ENCODE measurements at places on chromosomes 1 and 21. TPM values are rescaled to one million over a fixed set of nuclear protein-coding genes. Genes with fewer than 3 reads are reported as not detected.

GJA4 gene
- total RNA-seq, result 42.2 TPM

CR1L gene
- total RNA-seq, result not detected

GPR3 gene
- total RNA-seq, result 1.1 TPM

CELSR2 gene
- total RNA-seq, result 38.7 TPM

SYDE2 gene
- total RNA-seq, result 24.2 TPM

LCE1F gene
- total RNA-seq, result not detected

CNR2 gene
- not detected for total RNA-seq

ASTN1 gene
- total RNA-seq, result 0.72 TPM

CD5L gene
- not detected for total RNA-seq

PTGFRN gene
- total RNA-seq, result 42.9 TPM

NUP210L gene
- total RNA-seq, result 0.05 TPM

PHC2 gene
- 135 TPM for total RNA-seq

DNA sequence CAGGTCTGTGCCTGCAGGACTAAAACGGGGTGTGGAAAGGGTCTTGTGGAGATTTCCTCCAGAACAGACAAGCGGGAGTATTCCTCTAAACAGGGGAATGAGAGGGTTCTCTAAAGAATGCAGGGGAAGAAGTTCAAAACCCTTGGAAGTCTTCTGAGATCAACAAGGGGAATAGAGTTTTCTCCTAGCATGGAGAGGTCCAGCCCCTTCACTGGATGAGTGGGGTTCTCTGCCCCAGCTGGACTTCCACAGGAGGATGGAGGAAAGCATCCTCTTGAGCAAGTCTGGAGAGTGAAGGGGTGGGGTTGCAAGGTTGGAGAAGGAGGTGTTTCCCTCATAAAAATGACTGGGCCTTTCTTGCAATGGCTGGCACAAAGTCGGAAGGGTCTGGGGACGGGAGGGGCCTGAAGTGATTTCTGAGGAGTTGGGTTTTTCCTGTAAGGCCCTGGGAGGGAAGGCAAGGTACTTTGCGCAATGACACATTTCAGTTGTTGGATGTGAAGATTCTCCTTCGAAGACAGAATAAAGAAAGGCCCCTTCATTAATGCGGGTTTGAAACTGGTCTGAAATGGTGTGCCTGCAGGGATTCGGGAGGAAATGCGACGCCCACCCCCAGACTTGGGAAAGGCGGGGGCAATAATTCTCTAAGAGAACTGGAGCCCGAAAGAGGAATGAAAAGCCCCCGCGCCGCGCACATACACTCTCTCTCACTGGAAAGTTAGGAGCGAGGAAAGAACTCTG lies 884 bp downstream of the SPATA6 start:
- DNase-seq, result no peak
- H3K36me3 ChIP-seq, result no peaks in the 10 kb centered on the region
- H3K27ac ChIP-seq, result peak overlapping the region; percentile 93
- peak overlapping the region; percentile 87 for H3K4me3 ChIP-seq

- no peak for DNase-seq
- peaks cover 11% of the 10 kb centered on the region for H3K36me3 ChIP-seq
- H3K4me3 ChIP-seq, result no peak overlapping the region
- H3K4me1 ChIP-seq, result no peaks in the 10 kb centered on the region
These were observed 43.6 kb upstream of the IFFO2 start for GRCh38 chr1:19000065-19000464.

GRCh38 chr1:71610476-71610875 lies 529.6 kb upstream of the ZRANB2 start:
- no peak overlapping the region for H3K4me3 ChIP-seq
- no peaks in the 10 kb centered on the region for H3K4me1 ChIP-seq
- H3K27ac ChIP-seq, result no peak overlapping the region
- DNase-seq, result no peak
- H3K36me3 ChIP-seq, result no peaks in the 10 kb centered on the region

GRCh38 chr1:12580054-12580887 lies 37.7 kb downstream of the DHRS3 start:
- H3K27me3 ChIP-seq, result no peaks in the 10 kb centered on the region
- peaks cover 25% of the 10 kb centered on the region for H3K36me3 ChIP-seq
- no peak for DNase-seq

GRCh38 chr21:46021978-46022544 lies 40.5 kb downstream of the COL6A1 start:
- H3K4me3 ChIP-seq, result no peak overlapping the region
- peaks cover 7% of the 10 kb centered on the region for H3K27me3 ChIP-seq
- DNase-seq, result no peak
- peaks cover 22% of the 10 kb centered on the region for H3K4me1 ChIP-seq

DNA sequence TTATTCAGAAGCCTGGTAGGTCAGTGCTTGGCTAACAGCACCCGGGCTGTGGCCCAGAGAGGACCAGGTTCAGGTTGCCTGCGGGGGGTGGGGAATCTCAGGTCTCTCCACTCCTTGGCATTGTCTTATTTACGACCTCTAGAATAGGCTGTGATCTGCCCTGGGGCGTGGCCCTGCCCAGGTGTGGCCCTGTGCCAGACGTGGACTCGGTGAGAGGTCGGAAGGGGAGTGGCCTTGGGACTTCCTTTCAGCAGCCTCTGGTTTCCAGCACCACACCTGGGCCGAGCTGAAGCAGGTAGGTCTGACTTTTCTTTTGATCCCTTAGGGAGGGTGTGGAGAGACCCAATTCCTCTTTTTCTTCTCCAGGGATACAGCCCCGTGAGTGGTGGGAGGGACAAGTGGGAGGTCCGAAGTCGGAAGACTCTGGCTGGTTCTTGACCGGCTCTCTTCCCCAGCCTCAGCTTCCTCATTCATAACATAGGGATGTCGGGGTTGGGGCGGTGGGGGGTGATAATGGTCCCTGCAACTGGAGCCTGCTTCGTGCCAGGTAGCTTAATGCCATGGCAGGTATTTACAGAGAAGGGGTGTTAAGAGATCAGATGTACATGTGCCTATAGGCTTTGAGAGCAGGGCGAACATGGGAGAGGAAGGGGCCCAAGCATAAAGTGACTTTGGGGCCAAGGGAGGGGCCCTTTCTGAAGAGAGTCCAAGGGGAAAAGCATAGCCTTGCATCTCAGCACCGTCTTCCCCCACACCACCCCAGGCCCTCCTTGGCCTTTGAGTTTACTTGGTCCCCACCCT lies 16.5 kb downstream of the ACOT11 start:
- no peaks in the 10 kb centered on the region for H3K4me1 ChIP-seq
- DNase-seq, result no peak
- H3K27ac ChIP-seq, result no peak overlapping the region
- H3K27me3 ChIP-seq, result peaks cover 10% of the 10 kb centered on the region
- no peak overlapping the region for H3K4me3 ChIP-seq

- H3K36me3 ChIP-seq, result no peaks in the 10 kb centered on the region
- H3K27me3 ChIP-seq, result no peaks in the 10 kb centered on the region
- no peaks in the 10 kb centered on the region for H3K4me1 ChIP-seq
- DNase-seq, result no peak
- H3K4me3 ChIP-seq, result no peak overlapping the region
- H3K27ac ChIP-seq, result no peak overlapping the region
These were observed 1046.7 kb upstream of the B3GALT2 start for GRCh38 chr1:194233069-194233468.

DNA sequence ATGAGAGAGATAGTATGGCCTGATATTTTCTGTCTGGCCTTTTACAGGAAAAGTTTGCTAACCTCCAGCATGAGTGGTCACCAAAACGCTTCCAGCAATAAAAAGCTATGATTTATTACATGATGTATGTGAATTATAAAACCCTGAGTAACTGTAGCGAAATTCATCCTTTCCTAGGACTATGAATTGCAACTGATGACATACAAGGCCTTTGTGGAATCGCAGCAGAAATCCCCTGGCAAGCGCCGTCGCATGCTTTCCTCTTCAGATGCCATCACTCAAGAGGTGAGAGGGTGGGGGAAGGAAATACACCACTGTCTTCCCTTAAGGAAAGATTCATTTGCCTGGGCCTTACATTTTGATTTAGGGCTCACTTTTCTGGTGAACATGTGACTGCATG lies 117.9 kb downstream of the MACF1 start:
- no peak for DNase-seq
- no peaks in the 10 kb centered on the region for H3K4me1 ChIP-seq
- H3K4me3 ChIP-seq, result no peak overlapping the region
- H3K36me3 ChIP-seq, result peaks cover 19% of the 10 kb centered on the region

DNA sequence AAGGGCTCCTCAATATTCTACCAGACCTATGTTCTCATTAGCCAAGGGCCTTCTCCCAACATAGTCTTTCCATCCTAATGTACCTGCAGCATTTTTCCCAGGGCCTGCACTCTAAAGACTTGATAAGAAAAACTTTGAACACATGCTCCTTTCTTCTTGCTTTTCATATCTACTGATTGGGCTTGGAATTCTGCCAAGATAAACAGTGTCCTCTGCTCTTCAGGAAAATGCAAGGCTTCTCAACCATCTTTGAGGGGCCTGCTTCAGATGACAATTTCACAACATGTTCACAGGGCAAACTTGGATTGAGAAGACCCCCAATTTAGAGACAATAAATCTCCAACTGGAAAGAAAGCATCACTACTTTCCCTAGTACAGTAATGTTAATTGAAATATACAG lies 25.8 kb upstream of the PPT1 start:
- no peaks in the 10 kb centered on the region for H3K36me3 ChIP-seq
- H3K4me3 ChIP-seq, result no peak overlapping the region
- no peak for DNase-seq
- H3K27me3 ChIP-seq, result peaks cover 12% of the 10 kb centered on the region
- H3K27ac ChIP-seq, result no peak overlapping the region
- no peaks in the 10 kb centered on the region for H3K4me1 ChIP-seq

- H3K27me3 ChIP-seq, result peaks cover 5% of the 10 kb centered on the region
- no peaks in the 10 kb centered on the region for H3K4me1 ChIP-seq
- H3K4me3 ChIP-seq, result no peak overlapping the region
These were observed 95.1 kb upstream of the OLIG2 start for GRCh38 chr21:32930673-32931072.

DNA sequence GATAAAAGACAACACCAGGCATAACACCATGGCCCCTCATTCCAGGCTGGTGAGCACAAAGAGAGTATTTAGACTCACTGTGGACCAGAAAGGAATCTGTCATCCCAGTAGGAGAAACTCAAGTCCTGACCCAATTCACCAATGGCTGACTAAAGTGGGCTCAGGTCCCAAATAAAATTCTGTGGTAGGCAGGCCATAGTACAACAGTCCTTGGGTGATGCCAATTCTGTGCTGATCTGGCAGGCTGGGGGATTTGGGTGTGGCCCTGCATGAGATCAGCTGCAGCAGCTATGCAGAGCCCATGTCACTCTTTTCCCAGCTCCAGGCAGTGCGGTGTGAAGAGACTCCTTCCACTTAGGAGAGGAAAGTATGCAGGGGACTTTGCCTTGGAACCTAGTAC lies 245.1 kb downstream of the LBR start:
- H3K4me3 ChIP-seq, result no peak overlapping the region
- no peak overlapping the region for H3K27ac ChIP-seq
- no peaks in the 10 kb centered on the region for H3K4me1 ChIP-seq
- DNase-seq, result no peak
- no peaks in the 10 kb centered on the region for H3K27me3 ChIP-seq
- H3K36me3 ChIP-seq, result peaks cover 51% of the 10 kb centered on the region

GRCh38 chr21:31447505-31447904 lies 103.4 kb upstream of the TIAM1 start:
- H3K36me3 ChIP-seq, result peaks cover 3% of the 10 kb centered on the region
- H3K27me3 ChIP-seq, result no peaks in the 10 kb centered on the region
- H3K4me3 ChIP-seq, result no peak overlapping the region
- H3K4me1 ChIP-seq, result peaks cover 4% of the 10 kb centered on the region
- H3K27ac ChIP-seq, result no peak overlapping the region

- DNase-seq, result no peak
- no peaks in the 10 kb centered on the region for H3K36me3 ChIP-seq
- H3K4me3 ChIP-seq, result no peak overlapping the region
- H3K27ac ChIP-seq, result no peak overlapping the region
These were observed 128.2 kb downstream of the ATG4C start for GRCh38 chr1:62912028-62912638.

DNA sequence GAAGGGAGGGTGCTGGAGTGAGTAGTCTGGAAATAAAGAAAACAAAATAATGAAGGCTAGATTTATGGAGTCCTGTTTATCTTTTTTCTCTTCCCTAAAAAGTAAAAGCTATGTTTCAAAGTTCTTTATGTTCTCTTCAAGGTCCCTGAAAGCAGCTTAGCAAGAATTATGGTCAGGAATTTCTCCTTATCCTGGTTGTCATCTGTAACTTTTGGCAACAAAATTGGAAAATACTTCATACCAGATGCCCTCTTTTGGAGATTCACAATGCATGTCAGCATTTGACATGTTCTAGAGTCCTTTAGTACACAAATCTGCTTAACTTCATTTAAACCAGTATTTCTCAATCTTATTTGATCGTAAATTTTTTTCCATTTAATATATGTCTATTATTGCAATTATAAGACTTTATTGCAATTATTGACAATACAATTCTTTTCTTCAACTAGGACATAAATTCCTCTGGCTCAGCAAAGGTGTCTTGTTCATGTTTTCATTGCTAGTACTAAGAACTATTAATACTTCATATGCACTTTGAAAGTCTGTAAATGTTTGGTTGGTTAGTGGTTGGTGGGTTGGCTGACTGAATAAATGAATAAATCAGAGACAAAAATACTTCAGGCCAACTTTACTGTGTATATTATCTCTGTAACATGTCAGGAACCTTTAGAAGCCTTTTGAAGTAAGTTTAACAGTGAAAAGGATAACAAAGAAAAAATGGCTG lies 101.5 kb downstream of the ATP1B1 start:
- no peak overlapping the region for H3K27ac ChIP-seq
- H3K27me3 ChIP-seq, result no peaks in the 10 kb centered on the region
- no peaks in the 10 kb centered on the region for H3K4me1 ChIP-seq
- no peak overlapping the region for H3K4me3 ChIP-seq

- no peak overlapping the region for H3K27ac ChIP-seq
- no peaks in the 10 kb centered on the region for H3K36me3 ChIP-seq
- H3K27me3 ChIP-seq, result peaks cover 6% of the 10 kb centered on the region
- H3K4me3 ChIP-seq, result no peak overlapping the region
These were observed 22.8 kb upstream of the SSBP3 start for GRCh38 chr1:54428837-54429518.

DNA sequence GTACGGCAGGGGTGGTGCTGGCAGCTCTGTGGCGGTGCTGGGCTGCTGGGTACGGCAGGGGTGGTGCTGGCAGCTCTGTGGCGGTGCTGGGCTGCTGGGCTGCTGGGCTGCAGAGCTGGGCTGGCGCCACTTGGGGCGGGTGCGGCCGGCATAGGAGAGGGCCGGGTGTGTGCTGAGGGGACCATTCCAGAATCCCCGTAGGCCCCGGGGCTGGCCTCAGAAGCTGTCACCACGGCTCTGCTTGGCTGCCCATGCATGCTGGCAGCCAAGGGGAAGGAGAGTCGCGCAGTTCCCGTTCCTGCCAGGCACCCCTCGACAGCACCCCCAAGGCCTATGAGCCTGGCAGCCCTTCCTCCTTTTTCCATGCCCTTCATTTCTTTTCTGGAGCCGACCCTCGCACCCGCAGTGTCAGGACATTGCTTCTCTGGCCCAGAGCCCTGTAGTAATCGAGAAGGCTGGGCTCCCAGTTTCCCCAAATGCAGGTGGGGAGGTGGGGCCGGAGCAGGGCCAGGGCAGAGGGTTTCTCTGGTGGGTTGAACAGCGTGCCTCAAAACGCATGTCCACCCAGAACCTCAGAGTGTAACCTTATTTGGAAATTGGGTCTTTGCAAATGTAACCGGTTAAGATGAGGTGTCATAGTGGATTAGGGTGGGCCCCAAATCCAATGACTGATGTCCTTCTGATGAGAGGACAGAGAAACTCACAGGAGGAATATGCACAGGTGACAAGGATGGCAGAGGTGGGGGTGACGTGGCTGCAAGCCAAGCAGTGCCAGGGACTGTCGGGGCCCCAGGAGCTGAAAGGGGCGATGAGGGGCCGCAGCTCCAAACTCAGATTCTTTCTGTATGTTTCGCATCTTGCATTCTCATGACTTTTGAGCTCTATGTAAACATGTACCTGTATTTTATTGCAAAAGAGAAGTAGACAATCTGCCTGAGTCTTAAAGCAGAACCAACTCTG lies 71.0 kb upstream of the ACTRT2 start:
- H3K36me3 ChIP-seq, result no peaks in the 10 kb centered on the region
- no peak overlapping the region for H3K4me3 ChIP-seq
- no peaks in the 10 kb centered on the region for H3K4me1 ChIP-seq

Measured in progenitor cell of endocrine pancreas (in vitro differentiated cells).